Frontal cortex (tissue), 4 donors: ENCODE measurements at places on chromosomes 2 and 18.

DNA sequence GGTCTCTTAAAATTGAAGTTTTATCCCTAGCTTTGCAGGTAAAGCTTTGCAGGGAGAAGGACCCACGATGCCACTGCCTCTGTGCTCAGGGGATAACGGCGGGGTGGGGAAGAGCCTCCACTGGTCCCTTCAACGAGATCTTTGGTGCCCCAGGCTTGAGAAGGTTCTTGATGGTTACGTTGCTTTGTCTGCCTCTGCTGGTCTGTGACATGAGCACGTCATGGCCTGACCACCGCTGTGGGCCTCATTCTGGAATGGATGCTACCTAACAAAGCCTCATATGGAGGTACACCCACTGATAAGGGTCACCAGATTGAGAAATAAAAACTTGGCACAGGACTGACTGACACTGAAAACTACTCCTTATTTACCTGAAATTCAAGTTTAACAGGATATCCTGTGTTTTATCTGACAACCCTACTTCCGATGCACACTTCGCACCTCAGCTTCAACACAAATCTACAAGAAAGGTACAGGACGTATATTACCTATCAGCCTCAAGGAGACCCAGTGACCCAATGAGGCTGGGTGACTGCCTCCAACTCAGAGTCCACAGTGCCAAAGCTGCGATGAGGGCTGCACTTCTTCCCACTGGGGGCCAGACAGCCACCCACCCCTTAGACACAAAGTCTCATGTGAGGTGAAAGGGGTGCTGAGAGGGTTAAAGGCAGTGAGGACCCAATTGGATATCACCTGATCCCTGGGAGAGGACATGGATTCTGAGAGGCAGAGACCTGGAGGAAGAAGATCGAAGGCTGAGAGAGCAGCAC is 64.9 kb downstream of the EIPR1 start:
- DNase-seq: no peak

DNA sequence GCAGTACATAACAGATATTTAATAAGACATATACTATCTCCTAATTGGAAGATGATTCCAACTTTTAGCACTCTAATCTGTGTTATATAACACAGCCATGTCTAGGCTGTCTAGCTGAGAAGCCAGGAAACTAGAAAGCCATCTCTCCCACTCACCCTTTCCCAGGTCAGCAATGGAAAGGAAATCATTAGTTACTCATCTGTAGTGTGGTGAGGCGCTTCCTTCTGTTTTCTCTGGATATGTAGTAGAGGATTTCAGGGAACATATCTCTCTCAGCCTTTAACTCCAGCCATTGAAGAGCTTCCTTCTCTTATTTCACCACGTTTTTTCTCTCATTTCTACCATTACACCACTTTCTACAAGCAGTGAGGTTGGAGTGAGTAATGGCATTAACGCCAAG is 19.4 kb downstream of the RBBP8 start:
- DNase-seq: no peak

GRCh38 chr18:59276047-59276446 is 2.8 kb upstream of the RAX start:
- no peak for DNase-seq

DNA sequence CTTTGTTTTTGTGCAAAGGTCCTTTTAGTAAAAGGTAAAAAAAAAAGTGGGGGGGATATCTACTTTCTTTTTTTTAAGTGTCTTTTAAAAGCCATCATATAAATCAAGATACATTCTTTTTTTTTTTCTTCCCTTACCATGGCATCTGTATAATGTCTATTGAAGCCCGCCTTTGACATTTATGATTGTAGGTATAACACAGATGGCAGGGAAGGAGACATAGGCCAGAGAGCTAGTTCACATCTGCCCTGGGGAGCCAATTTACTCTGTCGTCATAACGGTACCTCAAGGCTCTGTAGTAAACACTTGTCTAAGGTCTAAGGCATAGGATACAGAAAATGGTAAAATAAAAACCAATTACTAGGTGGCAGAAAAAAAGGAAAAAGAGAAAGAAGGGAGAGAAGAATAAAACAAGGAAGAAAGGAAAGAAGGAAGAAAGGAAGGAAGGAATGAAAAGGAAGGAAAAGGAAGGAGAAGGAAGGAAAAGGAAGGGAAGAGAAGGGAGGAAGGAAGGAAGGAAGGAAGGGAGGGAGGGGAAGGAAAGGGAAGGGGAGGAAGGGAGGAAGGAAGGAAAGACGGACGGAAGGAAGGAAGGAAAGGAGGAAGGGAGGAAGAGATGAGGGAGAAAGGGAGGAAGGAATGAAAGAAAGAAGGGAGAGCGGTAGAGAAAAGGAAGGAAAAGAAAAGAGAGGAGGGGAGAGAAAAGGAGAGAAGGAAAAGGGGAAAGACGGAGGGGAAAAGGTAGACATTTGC is 343.5 kb downstream of the RBM43 start:
- no peak for DNase-seq
